ENCODE measurements at places on chromosomes 16 and 17.

GRCh38 chr17:5582209-5583185 lies 1.8 kb downstream of the NLRP1 start:
- no peak for DNase-seq

GRCh38 chr17:35212668-35213067 lies 18.5 kb upstream of the SLC35G3 start:
- no peak for DNase-seq

DNA sequence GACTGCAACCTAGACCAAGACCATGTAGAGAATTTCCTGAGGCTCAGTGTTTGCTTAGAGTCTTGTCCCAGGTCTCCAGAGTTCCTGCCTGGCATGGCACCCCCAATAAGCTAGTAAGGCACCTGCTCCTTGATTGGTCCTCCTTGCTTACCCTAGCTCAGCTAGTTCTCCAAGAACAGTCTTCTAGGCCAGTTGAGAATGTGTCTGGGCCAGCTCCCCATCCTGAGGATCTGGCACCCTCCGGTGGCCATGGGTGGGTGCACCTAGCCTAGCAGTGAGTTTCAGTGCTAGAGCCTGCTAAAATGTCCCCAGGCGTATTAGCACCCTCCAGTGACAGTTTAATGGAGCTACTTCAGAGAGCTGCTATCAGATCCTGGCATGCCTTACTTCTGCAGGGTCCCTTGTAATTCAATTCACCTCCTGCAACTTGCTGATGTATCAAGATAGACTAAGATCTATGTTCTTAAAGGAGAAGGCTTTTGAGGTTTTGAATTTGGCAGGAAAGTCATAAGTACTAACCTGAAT lies 44.4 kb upstream of the MED13 start:
- peak; percentile 50 for DNase-seq

DNA sequence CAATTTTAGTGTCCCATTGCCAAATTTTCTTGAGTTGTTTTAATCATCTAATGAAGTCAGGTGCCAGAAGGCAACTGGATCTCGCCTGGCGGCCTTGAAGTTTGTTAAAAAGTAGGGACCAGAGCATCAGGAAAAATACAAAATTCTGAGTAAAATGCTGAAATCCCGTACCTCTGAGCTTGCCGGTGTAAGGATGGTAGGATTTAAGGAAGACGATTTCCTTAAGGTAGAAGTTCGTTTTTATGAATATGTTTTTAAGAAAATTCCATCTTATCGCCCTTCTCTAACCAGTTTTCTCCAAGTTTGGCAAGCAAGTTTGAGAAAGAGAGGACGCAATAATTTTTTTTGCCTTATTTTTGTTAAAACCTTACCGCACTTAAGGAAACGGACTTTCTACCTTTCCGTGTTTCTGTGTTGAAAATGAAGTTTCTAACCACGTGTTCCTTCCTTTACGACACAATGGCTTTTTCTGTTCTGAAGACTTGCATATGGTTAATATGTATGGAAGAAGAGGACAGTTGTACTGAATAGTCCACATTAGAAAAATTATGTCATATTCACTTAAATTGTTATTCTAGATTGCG lies 748 bp downstream of the ATF7IP2 start:
- no peak for DNase-seq

- no peak for DNase-seq
Observed at GRCh38 chr16:8923199-8923598, 40.5 kb downstream of the USP7 start.

- no peak for DNase-seq
Observed at GRCh38 chr17:70239391-70239826, 70.1 kb downstream of the KCNJ2 start.

DNA sequence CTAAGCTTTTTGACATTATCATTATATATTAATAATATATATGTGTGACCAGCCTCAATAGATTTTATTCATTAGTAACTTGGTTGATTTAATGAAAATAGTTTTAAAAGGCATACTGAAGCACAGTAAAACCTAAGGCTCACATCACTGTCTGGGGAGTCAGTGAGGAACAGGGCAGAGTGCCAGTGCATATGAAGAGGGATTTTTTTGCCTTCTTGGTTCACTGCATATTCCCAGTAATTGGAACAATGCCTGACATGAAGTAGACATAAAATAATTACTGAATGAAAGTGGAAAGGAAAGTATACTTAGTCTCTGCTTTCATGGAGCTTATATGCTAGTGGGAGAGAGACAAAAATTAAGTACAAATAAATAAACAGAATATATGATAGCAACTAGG lies 81.1 kb downstream of the FTO start:
- no peak for DNase-seq

- no peak for DNase-seq
Observed at GRCh38 chr17:16304830-16305229, 48.4 kb downstream of the CENPV start.

GRCh38 chr17:44024853-44025252 lies 10.1 kb upstream of the TMEM101 start:
- DNase-seq = no peak

DNA sequence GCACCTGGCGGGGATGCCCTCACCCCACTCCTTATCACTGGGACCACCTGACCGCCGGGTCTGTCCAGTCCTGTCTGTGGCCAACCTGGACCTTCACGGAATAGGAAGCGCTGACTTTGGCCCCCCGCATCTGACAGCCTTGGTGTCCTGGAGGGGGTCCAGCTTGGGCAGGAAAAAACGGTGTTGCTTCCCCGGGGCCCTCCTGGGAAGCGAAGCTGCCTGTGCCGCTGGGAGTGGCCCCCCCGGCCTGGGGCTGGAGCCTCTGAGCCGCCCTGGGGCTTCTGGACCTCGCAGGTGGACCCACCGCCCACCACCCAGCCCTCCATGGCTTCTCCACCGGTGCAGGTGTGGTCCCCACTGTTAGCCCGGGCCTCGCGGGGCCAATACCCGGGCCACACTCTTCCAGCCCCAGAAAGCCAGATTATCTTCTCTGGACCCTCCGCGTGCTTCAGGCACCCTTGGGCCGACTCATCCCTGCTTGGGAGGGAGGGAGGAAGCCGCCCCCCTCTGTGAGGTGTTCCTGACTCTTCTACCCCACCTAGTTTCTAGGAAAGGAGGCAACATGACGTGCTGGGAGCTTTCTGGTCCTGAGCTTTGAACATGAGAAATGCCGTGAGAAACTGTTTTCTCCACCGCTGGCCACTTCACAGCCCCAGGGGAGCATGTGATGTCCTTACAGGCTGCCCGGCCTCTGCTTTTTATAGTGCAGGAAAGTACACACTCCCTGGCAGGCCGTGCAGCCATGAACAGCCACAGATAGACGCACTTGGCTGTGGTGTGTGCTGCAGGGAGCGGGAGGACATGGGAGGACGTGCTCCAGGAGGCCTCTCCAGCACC lies 1.1 kb downstream of the C1QTNF1 start:
- no peak for DNase-seq

DNA sequence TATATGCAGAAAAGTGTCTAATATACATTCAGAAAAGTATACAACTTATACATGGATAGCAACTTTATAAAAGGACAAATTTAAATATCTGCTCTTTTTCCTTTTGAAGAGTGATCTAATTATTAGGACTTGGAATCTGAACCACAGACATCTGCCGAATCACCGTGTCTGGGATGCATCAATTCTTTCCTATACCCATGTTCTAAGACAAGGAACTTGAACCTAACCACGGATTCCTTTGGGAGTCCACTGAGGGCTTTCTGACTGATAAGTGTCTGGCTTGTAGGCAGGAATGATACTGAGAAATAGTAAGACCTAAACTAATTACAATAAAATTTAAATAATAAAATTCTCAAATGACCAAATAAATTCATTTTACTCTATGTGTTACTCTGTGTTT lies 54.2 kb downstream of the NDEL1 start:
- no peak for DNase-seq

DNA sequence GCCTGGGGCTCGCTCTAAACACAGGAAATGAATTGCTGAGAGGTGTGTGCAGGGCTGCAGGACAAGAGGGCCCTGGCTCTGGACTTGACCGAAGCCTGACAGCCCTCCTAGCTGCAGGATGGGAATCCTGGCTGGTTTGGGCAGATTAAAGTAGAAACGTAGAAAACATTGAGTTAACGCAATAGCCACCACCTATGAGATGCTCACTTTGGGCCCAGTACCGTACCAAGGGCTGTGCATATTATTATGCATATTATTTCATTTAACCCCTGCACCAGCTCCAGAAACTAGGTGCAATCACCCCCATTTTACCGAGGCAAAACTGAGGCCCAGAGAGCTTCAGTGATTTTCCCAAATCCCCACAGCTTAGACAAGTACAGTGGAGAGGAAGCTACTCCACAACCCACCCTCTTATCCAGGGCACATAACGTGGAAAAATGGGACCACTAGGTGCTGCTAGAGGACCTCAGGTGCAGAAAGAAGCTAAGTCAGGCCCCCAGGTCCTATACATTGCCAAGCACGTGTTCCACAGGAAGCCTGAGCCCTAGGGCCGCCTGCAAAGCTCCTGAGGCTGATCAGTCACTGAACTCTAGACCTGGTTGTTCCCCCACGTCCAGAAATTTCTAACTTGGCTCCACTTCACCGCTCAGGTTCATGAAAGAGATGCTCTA lies 79.2 kb downstream of the MYH11 start:
- no peak for DNase-seq

DNA sequence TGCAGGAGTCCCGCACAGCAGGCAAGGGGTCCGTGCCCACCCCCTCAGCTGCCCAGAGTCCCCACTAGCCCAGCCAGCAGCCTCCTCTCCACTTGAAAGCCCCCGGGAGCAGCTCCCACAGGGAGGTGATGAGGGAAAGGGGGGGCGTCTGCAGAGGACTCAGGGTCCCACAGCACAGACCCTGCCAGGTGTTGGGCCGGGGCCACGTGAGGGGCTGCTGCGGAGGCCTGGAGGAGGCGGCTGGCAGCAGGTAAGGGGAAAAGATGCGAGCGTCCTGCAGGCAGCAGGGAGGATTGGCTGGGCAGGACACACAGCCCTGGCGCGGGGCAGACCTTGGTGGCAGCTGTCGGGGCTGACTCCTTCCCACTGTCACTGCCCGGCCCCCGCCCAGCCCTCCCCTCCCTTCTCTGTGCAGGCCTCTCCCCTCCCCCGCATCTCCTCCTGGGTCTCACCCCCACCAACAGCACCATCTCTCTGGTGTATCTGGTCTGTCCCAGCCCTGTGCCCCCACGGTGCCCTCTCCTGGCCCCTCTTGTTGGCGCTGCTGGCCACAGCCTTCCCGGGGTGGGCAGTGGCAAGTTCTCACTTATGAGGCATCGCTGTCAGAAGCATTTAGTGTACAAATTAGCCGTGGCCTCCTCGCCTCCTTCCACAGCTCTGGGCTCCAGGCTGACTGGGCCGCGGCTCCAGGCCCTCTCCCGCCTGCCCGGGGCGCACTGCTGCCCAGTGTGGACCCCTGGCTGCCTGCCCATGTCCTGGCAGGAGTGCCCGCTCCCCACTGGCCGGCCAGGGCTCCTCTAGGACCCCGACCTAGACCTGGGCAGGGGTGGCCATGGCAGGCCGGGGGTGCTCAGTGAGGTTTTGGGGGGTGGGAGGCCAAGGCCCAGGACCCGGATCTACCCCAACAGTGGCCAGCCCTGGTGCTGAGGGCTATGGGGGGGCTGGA lies 4.4 kb upstream of the PRR35 start:
- no peak for DNase-seq

GRCh38 chr17:40519089-40519775 lies 17.8 kb upstream of the TNS4 start:
- DNase-seq = no peak

DNA sequence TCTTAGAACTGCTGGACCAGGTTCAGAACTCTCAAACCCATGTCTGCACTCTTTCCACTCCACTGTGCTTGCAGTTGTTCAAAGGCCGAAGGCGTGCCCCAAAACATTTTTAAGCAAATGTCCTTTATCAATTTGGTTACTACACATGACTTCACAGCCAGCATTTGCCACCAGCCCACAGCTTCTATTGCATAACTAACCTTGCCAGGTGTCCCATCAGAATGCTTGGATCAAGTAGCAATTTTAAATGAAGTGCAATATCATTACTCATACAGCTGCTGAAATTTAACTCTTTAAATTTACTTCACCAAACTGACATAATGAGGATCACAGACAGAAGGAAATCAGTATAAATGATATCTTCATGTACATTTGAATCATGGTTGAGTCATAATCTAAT lies 29.8 kb upstream of the HS3ST3A1 start:
- DNase-seq = no peak

DNA sequence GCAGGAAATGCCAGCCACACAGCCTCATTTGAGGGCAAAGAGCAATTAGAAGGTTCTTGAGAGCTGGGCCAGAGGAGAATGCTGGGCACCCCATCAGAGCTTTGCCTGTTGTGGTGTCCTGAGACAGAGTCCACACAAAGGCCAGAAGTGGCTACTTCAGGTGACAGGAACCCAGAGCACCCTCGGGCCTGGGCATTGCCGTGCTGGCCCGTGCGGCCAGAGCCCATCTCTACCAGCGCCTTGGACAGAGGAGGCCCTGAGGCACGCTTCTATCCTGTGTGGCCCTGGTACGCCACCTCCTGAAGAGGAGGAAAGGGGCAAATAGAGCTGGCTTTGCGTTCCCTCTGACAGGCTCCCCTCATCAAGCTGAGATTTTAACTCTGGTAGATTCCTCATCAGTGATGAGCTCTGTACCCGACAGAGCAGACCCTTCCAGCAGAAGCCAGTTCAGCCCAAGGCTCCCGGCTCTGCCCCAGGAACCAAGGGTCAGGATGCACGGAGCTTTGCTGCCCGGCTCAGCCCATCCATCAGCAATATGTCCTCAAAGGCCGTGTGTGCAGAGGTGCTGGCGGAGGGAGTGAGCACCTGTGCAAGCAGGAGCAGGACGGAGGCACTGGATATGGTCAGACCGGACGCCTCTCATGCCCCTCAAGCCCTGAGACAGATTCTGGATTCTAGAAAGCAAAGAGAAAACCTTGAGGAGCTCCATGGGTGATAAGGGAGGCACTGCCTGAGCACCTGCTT lies 3.4 kb upstream of the RASD1 start:
- no peak for DNase-seq

DNA sequence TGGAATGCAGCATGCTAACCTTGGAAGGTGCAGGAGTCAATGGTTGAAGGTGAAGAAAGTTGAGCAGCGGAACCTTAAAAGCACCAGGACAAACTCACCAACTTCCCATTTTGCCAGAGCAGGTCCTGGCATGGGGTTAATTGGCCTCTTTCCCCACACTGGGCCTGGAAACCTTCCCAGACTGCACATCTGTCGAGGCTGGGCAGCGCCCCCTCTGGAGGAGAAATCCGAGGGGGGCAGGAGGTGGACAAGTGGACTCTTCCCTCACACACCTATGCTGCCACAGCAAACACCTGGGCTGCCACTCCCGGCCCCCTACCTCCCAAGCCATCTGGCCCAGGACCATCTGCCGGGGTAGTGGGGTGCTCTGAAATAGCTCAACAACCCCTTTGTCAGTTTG lies 232.4 kb downstream of the CBLN1 start:
- no peak for DNase-seq

DNA sequence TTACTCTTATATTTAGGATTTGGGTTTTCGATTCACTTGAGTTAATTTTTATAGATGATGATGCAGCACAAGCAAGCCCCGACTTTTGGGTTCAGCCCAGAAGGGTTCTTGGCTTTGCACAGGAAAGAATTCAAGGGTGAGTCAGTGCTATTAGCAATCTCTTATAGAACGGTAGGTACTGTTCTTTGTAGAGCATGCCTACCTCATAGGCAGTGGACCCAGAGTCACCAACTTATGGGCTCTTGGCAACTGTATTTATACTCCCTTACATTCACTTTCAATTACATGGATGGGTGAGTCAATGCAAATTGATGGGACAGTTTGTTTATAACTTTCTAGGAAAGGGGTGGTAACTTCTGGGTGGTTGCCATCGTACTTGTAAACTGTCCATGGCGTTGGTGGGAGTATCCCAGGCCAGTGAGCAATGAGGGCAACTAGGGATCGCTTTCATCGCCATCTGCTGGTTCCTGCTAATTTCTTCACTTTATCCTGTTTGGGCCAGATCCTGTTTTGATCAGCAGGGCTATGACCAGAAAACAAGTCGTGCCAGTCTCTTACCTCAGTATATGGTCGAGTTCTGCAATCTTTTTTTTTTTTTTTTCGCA lies 362.6 kb downstream of the CNTNAP4 start:
- no peak for DNase-seq
